ENCODE measurements at places on chromosomes 12 and 14.

GRCh38 chr12:113940357-113941207, 25.5 kb downstream of the RBM19 start:
- DNase-seq = no peak

GRCh38 chr12:41367726-41368405, 179.7 kb downstream of the PDZRN4 start:
- DNase-seq = peak; percentile 17

- DNase-seq = peak; percentile 65
Observed at GRCh38 chr12:103771466-103771865, 69.6 kb downstream of the NT5DC3 start.

DNA sequence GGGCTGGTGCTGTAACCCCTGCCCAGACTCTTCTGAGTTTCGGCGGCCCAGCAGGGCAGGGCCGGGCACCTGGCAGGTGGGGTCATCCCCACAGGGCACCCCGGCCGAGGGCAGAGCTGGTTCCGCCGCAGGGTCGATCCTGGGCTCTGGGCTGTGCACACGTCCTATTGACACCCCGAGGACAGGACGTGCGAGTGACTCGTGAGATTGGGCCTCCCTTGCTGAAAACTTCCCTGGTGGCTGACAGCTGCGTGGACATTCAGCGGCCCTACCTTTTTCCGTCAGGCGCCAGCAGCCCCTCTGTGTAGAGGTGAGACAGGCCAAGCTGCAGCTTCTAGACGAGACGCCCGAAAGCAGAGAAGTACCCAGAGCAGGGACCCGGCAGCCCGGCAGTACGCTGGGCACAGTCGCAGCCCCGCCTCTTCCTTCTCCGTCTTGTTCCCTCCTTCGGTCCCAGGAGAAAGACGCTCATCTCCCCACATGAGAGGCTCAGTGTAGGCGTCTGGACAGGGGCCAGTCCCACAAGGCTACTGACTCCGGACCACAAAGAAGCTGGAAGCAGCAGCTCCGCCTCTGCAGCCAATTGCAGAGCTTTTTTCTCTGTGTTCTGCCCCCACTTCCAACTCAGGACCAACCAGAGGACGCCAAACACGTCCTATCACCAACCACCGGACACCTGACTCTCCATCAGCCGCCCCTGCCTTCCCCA, at the start of gene LRCOL1:
LRCOL1 (minus strand) TSS at position 532 of the 709 bp plus-strand sequence. CDS start 4,331 bp downstream, outside the sequence.
- peak; percentile 83 for DNase-seq

DNA sequence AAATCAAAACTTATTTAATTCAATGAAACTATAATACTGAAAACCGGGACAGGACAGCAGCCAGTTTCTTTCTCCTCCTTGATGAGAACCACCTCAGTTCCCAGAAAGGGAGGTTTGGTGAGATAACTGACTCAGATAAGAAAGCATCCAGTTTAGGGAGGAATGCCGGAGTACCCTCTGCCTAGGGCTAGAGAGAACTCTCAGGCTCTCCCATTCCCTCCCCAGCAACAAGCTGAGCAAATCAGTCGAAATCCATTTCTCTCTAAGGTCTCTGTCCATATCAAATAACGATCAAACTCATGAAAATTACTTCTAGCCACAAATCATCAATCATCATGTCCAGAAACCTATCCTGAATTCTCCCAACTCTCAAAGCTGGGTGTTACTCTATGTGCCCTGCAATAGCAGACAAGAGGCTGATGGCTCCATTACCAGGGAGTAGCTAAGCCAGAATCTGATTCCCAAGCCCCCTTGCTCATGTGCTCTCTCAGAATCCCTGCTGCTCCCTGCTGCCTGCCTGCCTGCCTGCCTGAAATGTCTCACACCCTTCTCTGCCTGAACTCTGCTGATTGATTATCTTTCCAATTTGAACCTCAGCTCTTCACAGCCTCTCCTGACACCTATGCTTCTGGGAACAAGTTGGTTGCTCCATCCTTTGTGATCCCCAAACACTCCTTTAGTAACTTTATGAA, 49.4 kb downstream of the SLC25A47 start:
- peak; percentile 37 for DNase-seq

DNA sequence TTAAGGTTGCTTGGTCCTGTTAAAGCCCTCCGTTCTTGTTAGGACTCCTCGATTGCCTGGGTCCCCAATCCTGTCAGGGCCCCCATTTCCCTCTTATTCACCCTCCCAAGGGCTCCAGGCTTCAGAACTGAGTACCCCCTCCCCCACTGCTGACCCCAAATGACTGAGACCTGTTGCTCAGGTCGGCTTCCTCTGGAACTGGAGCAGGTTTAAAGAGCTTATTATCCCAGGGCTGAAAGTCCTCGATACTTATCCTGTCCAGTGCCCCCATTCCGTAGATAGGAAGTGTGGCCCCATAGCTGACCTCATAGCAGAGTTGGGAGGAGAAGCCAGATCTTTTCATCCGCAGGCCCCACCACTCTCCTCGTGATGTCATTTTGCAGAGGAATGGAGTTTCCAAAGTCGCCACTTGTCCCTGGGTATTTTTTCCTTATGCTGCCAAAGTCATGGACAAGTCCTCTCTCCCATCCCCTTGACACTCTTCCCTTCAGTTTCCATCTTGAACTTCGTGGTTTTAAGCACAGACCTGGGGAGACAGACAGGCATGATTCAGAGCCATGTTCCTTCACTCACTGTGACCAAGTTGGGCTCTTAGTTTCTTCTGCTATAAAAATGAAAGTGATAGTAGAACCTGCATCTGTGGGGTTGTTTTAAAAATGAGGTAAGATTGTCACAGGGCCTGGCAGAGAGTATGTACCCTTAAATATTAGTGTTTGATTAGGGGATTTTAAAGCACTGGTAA, 1.2 kb downstream of the USP30 start:
- DNase-seq = peak; percentile 7

GRCh38 chr12:49440035-49440434, 72.8 kb downstream of the SPATS2 start:
- DNase-seq = no peak

- no peak for DNase-seq
Observed at GRCh38 chr12:77895699-77896098, 65.0 kb downstream of the NAV3 start.

DNA sequence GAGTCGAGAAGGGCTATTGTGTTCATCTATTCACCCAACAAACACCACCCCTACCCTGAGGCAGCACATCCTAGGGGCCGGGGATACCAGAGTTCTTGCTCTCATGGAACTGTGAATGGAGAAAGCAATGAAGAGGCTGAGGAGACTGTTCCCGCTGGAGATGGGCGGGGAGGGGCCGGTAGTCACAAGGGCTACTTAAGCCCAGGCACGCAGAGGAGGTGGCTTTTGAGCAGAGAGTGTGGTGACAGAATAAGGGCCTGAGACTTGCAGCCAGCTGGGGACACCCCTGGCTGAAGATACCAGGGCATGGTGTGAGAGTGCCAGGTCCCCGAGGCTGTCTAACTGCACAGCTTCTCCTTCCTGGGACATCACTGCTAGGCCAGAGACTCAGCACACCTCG, 114.1 kb upstream of the EVL start:
- no peak for DNase-seq

GRCh38 chr12:92459850-92460249, 242.9 kb upstream of the PLEKHG7 start:
- no peak for DNase-seq

GRCh38 chr14:90755661-90756304, 60.4 kb downstream of the TTC7B start:
- DNase-seq = peak; percentile 15

DNA sequence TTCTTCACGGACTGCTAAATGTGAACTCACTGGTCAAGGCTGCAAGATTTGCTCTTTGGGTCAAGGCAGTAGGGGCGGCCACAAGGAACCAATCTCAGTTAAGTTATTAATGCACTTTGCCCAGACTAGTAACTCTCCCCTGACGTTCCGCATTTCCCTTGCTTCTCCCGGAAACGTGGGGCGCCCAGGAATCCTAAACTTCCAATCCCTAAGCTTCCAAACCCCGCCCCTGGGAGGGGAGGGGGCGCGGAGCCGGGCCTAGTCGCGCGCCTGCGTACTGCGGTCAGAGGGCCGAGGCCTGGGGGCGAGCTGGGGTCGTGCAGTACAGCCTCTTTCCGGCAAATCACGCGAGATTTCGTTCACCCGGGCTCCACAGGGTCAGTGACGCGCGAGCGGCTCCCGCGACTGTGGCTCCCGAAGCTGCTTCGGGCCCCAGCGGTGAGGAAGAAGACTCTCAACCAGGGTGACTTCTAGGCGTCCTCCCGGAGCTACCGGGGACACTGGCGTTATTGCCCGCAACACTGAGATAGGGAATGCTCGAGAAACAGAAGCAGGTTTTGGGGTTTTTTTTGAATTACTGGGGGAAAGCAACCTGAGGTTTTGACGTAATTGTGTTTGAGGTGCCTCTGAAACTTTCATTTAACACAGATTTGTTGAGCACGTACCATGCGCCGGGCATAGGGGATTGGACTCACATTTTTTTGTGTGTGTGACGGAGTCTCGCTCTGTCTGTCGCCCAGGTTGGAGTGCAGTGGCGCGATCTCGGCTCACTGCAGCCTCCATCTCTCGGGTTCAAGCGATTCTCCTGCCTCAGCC, at the start of gene PTGR2:
PTGR2 (plus strand) TSS at position 265 of the 816 bp plus-strand sequence. CDS start 7,032 bp downstream, outside the sequence.
- DNase-seq = peak; percentile 97

DNA sequence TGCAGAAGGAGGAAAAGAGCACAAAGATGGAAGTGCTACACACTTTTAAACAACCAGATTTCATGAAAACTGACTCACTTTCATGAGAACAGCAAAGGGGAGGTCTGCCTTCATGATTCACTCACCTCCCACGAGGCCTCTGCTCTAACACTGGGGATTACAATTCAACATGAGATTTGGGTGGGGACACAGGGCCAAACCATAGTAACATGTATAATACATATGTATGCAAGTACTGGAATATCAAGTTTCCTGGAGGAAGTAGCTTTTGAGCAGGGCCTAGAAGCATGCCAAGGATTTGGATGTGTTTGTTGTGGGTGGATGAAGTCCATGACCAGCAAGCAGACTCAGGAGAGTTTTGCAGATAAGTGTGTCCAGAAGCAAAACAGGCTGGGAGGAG, 409.0 kb downstream of the RGS6 start:
- no peak for DNase-seq

DNA sequence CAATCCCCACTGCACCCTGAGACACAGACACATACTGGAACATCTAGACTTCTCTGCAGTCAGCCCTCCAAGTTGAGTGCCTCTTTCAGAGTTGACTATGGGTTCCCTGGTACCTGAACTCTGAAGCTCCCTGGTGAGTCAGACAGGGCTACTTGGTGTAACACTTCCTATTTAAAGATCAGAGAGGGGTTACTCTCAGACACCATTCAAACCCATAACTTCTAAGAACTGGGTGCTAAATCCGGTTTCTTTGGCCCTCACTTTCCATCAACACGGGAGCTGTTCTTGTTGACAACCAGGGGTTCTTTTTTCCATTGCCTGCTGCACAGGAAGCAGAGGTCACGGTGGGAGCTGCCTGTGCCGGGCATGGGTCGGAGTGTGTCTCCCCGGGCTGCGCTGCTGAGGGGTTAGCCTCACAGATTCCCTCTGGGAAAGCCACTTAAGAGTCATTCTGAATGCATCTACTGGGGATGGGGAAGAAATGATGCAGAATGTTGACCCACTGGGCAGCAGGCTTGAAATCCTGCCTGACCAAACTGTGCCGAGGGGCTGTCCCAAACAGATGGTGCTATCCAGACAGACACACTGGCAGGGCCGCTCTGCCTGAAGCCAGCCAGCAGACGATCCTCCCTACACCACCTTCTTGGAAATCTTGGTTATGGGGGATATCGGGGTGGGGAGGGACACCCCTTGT, 74.1 kb downstream of the PITPNM2 start:
- no peak for DNase-seq

GRCh38 chr14:81143793-81144192, 77.0 kb downstream of the GTF2A1 start:
- DNase-seq = no peak

DNA sequence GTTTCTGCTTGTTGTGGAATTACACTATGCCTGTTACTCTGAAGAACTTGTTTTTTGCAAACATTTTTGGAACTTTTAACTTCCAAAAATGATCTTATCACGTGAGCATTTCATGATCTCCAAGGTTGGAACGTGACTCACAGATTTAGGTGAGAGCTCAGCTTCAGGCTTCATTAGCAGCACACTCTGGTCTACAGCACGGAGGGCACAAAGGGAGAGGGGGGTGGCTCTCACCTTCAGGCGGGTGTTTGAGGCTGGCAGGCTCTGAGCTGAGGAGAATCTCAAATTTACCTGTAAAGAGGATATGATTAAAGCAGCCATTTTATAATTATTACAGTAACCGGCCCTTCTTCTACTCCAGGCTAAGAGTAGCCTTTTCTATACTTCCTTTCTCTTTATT, 45.3 kb upstream of the PZP start:
- no peak for DNase-seq

- DNase-seq = no peak
Observed at GRCh38 chr14:67892466-67893100, 73.0 kb downstream of the RAD51B start.

DNA sequence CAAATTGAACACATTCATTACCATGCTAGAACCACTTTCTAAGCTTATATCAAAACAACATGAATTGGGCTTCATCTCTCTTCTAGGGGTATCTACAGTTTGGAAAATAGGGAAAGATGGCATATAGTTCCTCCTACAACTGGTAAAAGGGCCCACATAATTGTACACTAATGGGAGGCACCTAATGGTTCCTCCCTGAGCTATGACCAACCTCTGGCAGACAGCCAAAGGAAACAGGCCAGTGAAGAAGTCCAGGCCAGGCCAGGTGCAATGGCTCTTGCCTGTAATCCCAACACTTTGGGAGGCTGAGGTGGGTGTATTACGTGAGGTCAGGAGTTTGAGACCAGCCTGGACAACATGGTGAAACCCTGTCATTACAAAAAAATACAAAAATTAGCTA, 23.2 kb upstream of the APOF start:
- no peak for DNase-seq

DNA sequence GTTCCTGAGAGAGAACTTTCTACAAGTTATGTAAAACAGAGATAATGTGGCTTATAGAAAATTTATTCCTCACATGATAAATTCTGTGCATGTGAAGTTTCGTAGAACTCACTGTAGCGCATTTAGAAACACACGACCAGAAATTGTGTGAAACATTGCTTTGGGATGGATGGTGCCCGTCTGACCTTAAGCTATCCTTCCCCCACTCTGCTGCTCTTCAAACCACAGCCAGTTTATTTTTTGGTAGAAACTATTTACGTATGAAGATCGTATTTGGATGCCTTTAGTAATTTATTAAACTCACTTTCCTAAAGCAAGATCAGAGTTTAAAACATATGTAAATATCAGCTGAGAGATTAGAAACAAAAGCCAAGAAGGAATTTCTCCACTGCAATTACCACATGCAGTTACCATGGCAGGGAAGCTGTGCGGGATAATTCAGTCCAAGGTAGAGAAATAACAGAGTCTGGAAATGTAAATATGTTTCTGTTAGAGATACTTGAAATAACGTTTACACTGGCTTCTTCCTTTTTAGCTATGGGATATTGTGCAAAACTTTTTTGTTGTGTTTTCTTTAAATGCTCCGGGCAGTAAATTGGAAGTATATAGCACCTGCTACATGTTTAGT, 382.7 kb downstream of the RGS6 start:
- no peak for DNase-seq
